Upper lobe of right lung (tissue), 1 donor: ENCODE measurements at places on chromosomes 16 and 17. TPM values are rescaled to one million over a fixed set of nuclear protein-coding genes. Genes with fewer than 3 reads are reported as not detected.
A peak's percentile ranks its signal among the peaks of the same experiment; 100 is the strongest.

- no peak for DNase-seq
These were observed 442.9 kb downstream of the GRIN2A start for GRCh38 chr16:9739301-9739700.

DNA sequence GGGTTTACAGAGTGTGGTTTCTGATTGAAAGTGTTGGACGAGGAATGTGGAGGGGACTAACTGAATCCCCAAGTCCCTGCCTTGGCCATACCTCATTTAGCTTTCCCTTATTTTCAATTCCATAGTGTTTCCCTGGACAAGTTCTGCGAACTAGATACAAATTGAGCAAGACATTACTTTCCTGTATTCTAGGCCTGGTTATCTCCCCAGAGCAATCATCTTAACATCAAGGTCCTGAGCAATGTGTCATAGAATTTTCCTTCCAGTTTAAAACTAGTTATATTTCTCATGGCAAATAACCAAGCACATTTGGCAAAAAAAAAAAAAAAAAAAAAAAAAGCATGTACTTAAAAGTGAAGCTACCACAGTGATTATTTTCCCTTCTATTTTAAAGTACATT is 330.1 kb downstream of the CDH11 start:
- no peak for DNase-seq

GRCh38 chr17:66673668-66674276 is 161.1 kb upstream of the CACNG5 start:
- DNase-seq = no peak

- DNase-seq = no peak
These were observed 110.2 kb upstream of the ERCC4 start for GRCh38 chr16:13809765-13810164.

GRCh38 chr17:73740370-73740769 is 96.1 kb upstream of the SDK2 start:
- no peak for DNase-seq

DNA sequence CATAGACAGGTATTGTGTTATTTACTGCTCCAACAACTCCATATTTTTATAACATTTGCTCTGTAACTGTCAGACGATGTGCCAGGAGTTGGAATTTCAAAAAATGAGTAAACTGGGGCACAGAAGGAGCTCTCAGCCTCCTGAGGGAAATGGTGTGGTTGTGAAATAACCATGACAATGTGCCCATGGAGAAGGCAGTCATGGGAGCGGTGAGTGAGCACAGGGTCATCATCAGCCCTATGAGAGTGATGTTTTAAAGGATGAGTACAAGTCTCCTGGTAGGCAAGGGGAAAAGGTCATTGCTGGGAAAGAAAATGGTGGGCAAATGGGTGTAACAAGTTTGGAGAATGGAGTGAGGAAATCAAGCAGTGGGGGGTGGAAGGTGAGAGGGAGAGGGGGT is 115.0 kb upstream of the SEC14L1 start:
- DNase-seq = no peak

DNA sequence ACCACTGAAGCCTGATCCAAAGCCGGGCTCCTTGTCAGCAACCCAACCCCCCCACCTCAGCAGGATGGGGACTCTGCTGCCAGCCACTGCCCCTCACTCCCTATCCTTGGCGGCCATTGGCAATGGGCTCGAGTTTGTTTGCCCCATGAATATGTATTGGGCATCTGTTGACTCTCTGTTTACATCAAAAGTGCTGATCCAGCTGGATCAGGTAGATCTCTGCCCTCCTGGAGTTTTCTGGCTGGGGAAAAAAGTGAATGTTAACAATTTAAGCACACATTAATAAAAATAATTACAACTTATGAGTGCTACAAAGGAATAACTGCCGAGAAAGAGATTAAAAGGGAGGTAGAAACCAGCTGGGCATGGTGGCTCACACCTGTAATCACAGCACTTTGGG is 62.5 kb downstream of the ATP2C2 start:
- DNase-seq = no peak

DNA sequence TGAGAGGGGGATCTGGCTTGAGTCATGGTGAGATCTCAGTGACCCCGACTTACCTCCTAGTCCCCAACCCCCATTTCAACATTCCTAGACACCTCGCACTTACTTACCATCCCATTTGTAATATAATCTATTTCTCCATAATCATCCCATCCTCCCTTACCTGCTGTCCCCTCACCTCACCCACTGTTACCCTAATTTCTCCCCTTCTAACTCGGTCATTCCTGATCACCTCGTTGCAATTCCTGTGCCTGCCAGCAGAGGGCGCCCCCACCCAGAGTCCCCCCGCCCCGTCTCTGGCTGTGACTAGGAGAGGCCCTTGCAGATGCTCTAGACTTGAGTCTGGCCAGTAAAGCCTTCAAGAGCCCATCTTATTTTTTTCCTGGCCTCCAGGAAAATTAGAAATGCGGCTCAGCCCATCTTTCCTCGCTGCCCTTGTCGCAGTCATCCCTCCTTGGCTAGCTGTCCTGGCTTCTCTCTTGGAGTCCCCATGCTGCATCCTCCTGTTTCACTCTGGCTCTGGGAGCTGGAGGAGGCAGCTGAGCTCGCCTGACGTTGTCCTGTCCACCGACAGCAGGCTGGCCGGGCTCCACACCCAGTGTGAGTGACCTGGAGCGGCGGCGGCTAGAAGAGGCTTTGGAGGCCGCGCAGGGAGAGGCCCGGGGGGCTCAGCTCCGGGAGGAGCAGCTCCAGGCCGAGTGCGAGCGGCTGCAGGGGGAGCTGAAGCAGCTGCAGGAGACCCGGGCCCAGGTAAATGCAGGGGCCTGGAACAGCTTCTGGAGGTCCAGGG is 5.0 kb downstream of the TBKBP1 start:
- peak; percentile 83 for DNase-seq

- DNase-seq = peak; percentile 83
These were observed 88.4 kb upstream of the CDH5 start for GRCh38 chr16:66278111-66278531.

- no peak for DNase-seq
These were observed 3.9 kb upstream of the NXPH3 start for GRCh38 chr17:49571764-49572163.

The ACE gene
- 64.1 TPM for total RNA-seq

The SRCIN1 gene
- 2.1 TPM for total RNA-seq

The EFCAB13 gene
- total RNA-seq = 11.8 TPM

The CD68 gene
- total RNA-seq = 398 TPM
